T-helper 1 cell (primary cell): ENCODE measurements at places on chromosomes 12 and 14.

- no peak for DNase-seq
Measured at GRCh38 chr14:92978229-92979021, 55.5 kb downstream of the CHGA start.

GRCh38 chr12:22231836-22232235, 102.7 kb downstream of the ST8SIA1 start:
- no peak for DNase-seq

DNA sequence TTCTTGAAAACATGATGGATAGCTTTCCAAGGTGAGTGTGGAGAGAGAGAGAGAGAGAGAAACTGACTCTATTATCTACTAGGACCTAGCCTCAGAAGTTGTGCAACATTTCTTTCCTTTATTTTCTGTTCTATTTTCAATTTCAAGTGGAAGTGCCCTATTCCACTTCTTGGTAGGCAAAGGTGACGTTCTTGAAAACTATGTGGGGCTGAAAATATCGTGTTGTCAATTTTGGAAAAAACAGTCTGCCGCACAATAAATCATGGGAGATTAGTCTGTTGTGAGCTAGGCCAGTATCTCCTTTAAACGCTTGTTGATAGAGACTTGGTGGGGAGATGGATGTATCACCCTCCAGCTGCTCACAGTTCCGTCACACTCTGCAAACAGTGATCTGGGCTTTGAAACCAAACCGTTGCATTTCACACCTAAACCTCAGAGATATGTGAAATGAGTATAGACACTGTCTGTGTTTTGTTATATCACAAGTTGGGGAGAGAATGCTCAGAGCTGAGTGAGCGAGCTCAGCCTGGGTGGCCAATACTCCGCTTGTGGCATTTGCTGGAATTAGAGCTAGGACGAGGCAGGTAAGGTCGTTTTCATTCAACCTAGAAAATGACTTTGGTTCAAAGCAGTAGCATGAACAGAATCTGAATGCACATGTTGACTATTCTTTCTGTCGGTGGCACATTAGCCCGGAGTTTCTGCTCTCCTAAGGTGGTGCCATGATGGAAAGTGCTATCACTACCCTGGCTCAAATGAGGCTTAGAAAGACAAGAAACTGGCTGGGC, 75.1 kb upstream of the ST8SIA1 start:
- DNase-seq = peak; percentile 94

DNA sequence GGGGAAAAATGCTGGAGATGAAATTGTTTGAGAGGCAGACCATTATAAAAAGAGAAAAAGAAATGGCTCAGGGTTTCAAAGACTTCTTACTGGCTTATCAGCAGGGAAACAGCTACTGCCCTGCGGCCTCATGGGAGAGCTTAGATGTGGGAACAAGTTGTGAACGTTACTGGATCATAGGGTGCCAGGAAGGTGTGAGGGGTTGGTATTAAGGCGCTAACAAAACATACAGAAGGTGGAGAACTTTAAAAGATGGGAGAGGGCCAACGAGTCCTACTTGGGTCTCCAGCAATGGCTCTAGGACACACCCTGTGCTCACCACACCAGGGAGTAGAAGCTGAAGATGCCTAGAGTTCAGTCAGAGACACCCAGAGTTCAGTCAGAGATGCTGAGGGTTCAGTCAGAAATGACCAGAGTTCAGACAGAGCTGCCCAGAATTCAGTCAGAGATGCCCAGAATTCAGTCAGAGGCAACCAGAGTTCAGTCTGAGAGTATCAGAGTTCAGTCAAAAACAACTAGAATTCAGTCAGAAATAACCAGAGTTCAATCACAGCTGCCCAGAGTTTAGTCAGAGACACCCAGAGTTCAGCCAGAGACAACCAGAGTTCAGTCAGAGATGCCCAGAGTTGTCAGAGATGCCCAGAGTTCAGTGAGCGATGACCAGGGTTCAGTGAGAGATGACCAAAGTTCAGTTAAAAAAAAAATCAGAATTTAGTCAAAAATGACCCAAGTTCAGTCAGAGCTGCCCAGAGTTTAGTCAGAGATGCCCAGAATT, 1103.6 kb downstream of the BCL11B start:
- no peak for DNase-seq
